ENCODE measurements at places on chromosomes 7 and 10.
A peak's percentile ranks its signal among the peaks of the same experiment; 100 is the strongest.

DNA sequence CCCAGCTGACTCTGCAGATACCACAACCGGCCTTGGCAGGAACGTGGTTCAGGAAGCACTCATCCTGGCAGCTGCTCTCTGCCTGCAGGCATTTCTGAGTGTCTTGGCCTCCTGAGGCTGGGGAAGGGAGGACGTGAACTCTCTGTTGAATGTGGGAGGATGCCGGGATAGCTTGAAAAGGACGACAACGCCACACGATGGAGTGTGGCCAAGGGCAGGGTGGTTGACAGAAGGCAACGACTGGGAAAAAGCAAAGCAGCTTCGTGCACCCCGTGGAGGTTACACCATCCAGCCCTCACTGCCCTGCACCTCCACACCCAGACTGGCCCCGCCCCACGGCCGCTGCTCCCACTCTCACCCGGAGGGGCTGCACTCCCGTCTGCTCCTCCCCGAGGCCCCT is 466.1 kb upstream of the FOXK1 start:
- no peak for DNase-seq

GRCh38 chr7:19239951-19240350 is 94.7 kb upstream of the FERD3L start:
- no peak for DNase-seq

GRCh38 chr7:100874300-100874576 is 665 bp upstream of the SRRT start:
- no peak for DNase-seq

GRCh38 chr7:120402079-120402767 is 129.2 kb downstream of the KCND2 start:
- DNase-seq = no peak

- DNase-seq = no peak
Measured at GRCh38 chr10:123514996-123515395, 151.2 kb upstream of the GPR26 start.

DNA sequence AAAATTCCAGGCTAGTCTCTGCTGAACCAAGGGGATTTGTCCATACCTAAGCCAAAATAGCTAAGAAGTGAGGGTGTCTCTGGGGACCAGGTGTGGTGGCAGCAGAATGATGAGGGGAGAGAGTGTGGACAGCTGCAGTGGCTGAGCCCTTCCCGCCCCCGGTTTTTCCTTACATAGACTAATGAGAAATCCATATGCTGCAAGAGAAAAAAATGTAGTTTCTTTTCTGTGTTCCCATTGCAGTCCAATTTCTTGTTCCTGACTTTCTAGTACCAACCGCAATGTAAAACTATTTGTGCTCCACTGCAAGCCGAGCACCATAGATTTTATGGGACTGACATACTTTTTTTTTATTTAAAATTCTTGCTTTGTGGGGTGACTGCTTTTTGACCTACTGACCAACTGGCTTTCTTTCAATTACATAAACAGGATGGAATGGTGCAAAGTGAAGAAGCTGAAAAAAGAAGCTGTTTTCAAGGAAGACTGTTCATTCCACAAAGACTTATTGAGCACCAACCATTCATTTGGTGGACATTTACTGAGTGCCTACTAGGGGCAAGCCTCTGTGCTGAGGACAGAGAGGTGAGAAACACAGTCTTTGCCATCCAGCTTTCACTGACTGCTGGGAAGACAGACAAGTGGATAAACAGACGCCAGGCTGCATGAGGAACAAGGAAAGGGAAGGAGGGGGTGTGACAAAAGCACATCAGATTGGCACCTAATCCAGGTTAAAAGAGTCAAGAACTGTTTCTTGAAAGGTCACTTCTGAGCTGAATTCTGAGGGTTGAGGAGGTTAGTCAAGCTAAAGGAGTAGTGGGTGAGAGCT is 9.8 kb downstream of the CEP41 start:
- DNase-seq = no peak

DNA sequence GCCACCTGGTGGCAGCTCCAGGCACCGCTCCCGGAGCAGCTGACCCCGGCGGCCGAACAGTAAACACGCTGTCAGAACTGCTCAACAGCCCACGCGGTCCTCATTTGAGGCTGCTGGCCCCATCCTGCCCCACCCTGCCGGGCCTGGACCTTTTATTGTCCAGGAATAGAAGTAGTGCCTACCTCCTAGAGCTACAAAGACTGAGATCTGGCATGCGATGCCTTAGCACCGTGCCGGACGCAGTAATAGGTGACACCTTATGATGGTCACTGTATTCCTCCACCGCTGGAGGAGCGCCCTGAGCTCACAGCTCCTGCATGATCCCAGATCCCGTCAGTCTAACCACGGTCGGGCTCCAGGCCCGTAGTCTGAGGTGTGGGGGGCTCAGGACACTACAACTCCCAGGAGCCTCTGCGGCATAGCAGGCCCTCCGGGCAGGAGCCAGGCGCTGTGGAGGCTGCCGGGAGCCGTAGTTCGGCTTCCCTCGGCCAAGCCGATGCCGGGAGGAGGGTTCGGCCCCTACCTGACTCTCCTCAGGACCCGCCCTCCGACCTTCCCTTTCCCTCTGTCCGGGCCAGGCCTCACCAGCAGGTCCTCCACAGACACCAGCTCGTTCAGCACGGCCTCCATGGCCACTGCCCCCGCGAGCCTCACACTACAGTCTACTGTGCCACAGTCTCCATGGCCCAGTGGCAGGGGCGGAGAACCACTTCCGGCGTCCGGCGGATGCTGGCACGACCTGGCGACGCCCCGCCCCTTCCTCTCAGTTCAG is at the start of gene FIS1:
Gene FIS1, minus strand, starts transcription at position 707 of the 772 bp plus-strand sequence. Its CDS starts 77 bp downstream, at position 630.
- peak; percentile 98 for DNase-seq

GRCh38 chr10:21495002-21495751 is 30.3 kb downstream of the SKIDA1 start:
- DNase-seq = peak; percentile 84

DNA sequence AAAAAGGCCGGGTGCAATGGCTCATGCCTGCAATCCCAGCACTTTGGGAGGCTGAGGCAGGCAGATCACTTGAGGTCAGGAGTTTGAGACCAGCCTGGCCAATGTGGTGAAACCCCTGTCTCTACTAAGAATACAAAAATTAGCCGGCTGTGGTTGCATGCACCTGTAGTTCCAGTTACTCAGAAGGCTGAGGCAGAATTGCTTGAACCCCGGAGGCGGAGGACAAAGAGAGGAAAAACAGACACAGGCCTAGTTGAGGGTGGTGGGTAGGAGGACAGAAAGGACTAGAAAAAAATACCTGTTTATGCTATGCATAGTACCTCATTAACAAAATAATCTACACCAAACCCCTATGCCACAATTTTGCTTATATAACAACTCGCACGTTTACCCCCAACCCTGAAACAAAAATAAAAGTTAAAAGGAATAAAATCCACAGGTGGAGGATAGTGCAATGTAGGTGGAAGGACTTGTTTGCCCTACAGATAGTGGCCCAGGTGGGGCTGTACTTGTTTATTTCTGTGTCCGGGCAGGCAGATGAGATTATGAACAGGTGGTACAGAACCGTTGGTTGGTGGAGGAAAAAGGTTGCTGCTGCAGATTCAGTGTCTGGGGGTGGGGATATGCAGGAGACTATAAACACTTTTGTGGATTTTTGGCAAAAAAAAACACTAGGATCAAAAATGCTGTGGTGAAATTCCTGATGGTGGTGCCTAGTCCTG is 5.1 kb downstream of the ZNF680 start:
- DNase-seq = no peak

- DNase-seq = no peak
Measured at GRCh38 chr10:101358706-101359300, 4.8 kb downstream of the BTRC start.

DNA sequence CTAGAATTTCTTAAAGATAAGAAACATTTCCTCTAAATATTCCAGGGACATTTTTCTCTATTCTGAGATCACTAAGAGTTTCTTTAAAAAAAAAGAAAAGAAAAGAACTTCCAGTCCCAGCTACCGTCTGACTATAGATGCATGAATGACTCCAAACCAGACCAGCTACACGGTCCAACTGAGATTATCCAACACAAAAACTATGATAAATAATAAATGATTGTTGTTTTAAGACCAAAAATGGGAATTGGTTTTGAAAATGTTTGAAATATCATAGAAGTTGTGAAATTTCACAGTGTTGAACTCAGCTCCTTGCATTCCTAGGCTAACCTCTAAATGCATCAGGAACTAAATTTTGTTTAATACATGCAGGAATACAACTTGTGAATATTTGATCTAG is 1619.6 kb upstream of the LRRTM3 start:
- no peak for DNase-seq

GRCh38 chr7:106717254-106717954 is 56.4 kb upstream of the CCDC71L start:
- no peak for DNase-seq

GRCh38 chr10:105540381-105540780 is 899.3 kb downstream of the SORCS3 start:
- DNase-seq = no peak

Measured in lower leg skin (tissue), 4 donors.